IPS DF 19.7 (cell line): ENCODE measurements at places on chromosomes 1 and 21.

DNA sequence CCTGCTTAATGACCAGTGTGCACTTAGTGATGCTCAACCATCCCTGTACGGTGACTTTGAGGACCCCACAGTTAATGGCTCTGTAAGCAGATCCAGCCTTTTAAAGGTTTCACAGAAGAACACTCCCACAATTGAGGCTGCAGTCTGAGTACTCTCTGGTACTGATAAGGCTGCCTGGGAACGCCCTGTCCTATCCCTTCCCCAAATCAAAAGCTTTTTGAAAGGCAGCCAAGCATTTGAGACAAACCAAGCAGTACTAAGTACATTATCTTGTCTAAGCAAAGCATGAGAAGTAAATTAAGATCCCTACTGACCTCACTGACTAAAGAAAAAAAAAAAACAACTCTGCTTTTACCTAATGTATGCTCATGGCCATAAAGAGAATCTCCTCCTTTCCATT, 60.7 kb downstream of the SH3GLB1 start:
- DNase-seq: no peak

GRCh38 chr1:8162168-8162567, 136.1 kb upstream of the ERRFI1 start:
- DNase-seq: no peak

GRCh38 chr1:190436615-190437014, 41.0 kb downstream of the BRINP3 start:
- DNase-seq: no peak

DNA sequence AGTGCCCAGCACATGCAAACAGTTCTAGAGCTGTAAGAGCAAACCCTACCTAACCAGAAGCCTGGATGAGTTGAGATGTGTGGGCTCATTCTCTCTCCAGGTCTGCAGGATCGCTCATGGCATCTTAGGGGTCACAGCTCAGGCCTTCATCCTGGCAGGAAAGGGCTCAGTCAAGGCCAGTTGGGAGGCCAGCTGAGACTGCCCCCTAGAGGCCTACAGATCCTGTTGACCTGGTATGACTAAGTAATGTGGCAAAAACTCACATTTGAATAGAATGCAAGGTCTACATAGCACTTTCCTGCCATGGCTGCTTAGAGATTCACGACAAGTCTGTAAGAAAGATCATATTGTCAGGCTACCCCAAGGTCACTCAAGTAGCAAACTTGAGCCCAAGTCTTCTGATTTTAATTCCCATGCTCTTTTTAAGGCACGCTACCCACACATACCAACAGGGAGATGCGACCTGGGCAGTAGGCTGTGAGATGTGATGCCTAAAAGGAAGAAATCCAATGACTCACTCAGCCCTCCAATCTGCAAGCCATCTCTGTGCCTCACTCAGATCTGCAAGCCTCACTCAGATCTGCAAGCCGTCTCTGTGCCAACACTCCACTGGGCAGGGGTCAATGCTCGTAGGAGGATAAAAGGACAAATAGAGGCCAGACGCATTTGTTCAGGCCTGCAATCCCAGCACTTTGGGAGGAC, 5.1 kb upstream of the CAPN8 start:
- peak; percentile 61 for DNase-seq

DNA sequence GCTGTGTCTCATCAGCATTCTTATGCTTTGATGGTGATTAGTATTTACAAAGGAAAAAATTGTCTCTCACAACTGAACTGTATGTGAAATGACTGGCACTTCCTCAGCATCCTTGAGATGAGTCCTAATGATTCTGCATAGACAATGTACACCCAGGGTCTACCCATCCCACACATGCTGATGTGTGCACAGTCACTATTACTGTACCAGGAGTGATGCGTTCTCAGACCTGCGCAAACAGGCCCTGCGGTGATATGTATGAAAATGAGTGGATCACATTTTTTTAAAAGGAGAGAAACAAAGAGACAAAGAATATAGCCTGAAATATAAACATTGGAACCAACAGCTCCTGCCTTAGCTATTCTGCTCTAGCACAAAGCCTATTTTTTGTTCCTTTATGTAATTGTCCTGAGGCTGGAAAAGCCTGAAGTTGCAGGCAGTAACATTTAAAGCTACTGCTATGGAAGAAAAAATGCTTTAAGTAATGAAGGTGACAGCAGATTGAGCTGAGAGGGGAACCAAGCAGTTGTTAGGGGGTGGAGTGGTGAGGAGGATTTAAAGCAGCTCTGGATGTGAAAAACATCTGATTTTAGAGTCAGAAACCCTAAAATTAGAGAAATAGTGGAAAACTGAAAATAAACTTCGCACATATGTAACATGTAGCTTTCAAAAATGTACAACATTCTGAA, 5.5 kb downstream of the RCAN1 start:
- DNase-seq: no peak

GRCh38 chr1:208174731-208175507, 69.3 kb downstream of the PLXNA2 start:
- no peak for DNase-seq

- DNase-seq: no peak
These were observed 40.8 kb downstream of the JAK1 start for GRCh38 chr1:64925594-64925993.

- no peak for DNase-seq
These were observed 3.1 kb downstream of the WNT4 start for GRCh38 chr1:22139817-22140216.

GRCh38 chr1:53560581-53561502, 101.6 kb downstream of the DMRTB1 start:
- DNase-seq: no peak

DNA sequence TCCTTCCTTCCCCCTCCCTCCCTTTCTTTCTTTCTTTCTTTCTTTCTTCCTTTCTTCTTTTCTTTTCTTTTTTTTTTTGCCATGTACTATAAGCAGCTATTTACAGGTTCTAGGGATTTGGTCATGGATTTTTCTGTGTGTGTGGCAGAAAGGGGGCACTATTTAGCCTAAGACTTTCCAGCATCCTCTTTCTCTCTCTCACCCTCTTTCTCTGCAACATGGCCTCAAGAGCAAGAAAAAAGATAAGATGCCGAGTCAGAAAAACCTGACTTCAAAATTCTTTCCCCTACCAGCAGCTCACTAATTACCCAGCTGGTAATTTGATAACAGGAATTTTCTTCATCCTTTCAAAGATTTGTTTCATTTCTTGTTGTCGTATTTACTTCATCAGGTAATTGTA, 458.3 kb upstream of the ADAMTS5 start:
- DNase-seq: peak; percentile 33

- no peak for DNase-seq
These were observed 314 bp downstream of the DPH5 start for GRCh38 chr1:101025283-101025656.

- DNase-seq: no peak
These were observed 18.4 kb upstream of the IL10 start for GRCh38 chr1:206790502-206791250.

- DNase-seq: no peak
These were observed 64.0 kb upstream of the ASB17 start for GRCh38 chr1:75996196-75996595.

GRCh38 chr1:63908016-63908415, 134.2 kb downstream of the ROR1 start:
- DNase-seq: no peak

DNA sequence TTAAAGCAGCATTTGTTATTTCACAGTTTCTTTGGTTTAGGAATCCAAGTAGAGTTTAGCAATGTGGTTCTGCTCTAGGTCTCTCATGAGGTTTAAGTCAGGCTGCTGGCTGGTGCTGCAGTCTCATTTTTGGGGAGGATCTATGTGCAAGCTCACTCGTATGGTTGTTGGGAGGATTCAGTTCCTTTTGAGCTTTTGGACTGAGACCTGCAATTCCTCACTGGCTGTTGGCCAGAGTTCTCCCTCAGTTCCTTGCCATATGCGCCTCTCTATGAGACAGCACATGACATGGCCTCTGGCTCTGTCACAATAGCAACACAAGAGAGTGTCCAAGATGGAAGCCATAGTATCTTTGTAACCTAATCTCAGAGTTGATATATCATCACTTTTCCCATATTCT, 91.0 kb downstream of the OLFML2B start:
- no peak for DNase-seq

DNA sequence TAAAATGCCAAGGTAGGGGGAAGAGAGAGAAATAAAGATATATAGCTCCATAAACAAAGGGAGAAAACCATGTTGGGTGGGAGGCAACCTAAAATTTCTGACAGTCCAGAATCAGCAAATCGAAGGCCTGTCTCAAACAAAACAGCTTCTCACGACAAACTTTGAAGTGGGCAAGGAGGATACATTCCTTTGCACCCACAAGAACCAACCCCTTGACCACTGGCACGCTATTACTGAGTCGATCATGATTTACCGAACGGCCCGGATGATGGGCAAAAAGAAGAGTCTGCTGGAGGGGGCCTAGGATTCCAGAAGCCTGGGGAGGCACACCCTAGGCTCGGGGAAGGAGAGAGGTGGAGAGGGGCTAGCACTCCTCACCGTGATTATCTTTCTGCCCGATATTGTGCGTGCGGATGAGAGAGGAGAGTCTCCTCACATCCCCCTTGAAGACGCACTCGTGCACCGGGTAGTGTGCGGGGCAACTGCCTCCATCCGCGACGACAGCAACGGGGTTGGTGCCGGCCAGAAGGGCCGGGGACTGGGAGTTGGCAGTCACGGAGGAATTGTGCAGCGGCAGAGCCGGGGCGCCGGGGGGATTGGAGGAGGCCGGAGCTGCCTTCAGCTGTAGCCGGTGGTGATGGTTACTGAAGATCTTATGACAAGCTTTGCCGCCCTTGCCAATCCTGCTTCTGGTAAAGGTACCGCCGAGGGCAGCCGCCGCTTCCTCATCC, 756 bp downstream of the ANKRD13C start:
- DNase-seq: no peak

DNA sequence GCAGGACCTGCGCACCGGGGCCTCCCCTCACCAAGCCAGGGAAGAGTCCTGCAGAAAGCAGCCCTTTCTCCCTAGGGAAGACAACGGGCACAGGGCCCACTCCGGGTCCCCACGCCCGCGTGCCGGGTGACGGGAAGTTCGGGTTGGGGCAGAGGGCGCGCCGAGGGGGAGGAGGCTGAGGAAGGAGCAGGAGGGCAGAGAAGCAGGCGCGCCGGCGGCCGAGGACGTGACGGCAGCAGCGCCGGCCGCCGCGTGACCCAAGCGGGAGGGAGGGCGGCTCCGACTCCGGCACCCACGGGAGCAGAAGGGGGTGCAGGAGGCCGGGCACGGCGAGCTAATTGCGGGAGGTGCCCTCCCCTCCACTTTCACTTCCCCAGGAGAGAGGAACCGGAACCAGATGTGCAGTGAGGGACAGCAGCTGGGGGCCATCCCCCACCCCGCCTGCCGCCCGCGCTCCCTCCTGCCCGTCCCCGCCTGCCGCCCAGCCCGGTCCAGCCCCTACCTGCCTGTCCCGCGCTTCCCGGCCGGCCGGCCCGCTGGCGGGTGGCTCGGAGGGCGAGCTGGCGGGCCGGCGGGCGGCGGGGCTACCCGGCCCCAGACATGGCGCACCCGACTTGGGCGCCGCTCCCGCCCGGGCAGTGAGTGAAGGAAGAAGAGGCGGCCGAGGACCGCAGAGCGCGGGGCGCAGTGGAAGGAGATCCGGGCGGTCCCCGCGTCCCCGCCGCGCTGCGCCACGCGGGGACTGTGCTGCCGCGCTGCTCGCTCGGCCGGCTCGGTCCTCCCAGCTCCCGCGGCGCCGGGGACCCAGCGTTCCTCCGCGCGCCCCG, 510 bp downstream of the DENND4B start:
- no peak for DNase-seq

DNA sequence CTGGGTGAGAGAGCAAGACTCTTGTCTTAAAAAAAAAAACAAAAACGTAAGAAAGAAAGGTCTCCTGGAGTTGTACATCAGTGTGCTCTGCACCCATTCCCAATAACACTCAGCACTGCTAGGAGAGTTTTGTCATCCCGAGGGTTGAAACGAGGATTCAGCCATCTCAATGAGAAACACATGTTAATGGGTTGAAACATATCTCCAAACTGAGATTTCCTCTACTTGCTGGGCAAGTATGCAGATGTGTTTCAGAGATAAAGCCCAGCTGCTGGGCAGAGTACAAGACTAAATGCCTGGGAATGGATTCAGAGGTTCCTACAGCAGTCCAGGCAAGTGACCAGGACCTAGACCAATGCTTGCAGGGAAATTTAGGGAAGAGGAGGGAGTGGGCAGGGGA, 2.6 kb upstream of the MFN2 start:
- DNase-seq: no peak

DNA sequence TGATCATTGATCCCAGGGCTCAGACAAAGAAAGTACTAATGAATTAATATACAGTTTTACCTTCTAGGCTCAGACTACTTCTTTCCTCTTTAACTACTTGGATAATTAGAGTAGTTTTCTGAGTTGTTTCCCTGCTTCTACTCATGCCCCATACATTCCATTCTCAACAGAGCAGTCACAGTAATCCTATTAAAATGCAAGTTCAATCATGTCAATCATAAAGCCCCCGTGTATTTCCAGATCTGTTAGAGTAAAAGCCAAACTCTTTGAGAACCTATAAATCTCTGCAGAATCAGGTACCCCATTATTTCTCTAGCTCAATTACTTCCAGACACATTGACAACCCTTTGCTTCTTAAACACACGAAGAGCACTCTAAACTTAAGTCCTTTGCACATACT, 242.1 kb upstream of the PRMT6 start:
- DNase-seq: no peak

DNA sequence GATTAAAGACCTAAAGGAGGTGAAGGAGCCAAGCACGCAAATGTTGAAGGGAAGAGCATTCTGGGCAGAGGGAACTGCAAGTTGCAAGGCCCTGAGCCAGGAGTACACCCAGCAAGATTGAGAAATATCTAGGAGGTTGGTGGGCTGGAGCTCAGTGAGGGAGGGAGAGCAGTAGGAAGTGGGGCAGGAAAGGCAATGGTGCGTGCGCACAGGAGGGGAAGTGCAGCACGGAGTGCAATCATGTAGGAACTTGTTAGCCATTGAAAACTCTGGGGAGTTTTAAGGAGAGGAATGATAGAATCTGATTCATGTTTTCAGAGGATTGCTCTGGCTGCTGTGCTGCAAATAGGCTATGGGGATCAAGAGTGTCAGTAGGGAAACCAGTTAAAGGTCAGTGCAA, 13.2 kb upstream of the IGSF3 start:
- no peak for DNase-seq

DNA sequence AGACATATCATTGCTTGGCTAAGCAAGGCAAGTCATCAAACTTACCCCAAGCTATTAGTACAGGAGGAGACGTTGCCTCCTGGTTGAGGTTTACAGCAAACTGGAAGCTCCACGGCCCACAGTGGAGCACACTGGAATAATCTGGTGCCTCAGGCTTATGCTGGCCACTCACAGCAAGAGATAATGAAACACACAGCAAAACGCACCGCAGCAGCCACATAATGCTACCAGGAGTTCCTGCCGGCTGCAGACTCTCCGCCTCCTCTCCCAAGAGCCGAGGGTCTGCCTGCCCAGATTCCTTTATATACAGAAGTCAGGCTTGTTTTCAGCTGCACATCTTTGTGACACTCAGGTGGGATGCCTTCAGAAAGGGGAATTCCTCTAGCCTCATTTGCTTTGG, 306 bp downstream of the ZP4 start:
- DNase-seq: no peak

GRCh38 chr1:61253059-61253735, 170.8 kb downstream of the NFIA start:
- DNase-seq: no peak

- DNase-seq: no peak
These were observed 194.8 kb downstream of the EIF4G3 start for GRCh38 chr1:20981915-20982314.
